ENCODE measurements at places on chromosomes 3 and 15. TPM values are rescaled to one million over a fixed set of nuclear protein-coding genes. Genes with fewer than 3 reads are reported as not detected.
A peak's percentile ranks its signal among the peaks of the same experiment; 100 is the strongest.

DNA sequence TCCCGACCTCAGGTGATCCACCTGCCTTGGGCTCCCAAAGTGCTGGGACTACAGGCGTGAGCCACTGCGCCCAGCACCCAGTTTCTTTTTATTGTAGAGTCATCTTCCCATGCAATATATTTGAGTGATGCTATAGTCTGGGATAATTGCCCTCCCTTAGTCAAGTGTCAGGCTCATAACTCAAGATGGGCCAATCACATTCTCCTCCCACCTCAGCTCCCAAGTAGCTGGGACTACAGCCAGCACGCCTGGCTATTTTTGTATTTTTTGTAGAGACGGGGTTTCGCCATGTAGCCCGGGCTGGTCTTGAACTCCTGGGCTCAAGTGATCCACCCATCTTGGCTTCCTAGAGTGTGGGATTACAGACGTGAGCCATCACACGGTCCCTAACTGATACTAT lies 15.2 kb upstream of the PTPN9 start:
- no peak for DNase-seq

- no peak for DNase-seq
Observed at GRCh38 chr15:91422797-91423196, 322.7 kb downstream of the SV2B start.

Gene B3GNT5
- 1.8 TPM for total RNA-seq

DNA sequence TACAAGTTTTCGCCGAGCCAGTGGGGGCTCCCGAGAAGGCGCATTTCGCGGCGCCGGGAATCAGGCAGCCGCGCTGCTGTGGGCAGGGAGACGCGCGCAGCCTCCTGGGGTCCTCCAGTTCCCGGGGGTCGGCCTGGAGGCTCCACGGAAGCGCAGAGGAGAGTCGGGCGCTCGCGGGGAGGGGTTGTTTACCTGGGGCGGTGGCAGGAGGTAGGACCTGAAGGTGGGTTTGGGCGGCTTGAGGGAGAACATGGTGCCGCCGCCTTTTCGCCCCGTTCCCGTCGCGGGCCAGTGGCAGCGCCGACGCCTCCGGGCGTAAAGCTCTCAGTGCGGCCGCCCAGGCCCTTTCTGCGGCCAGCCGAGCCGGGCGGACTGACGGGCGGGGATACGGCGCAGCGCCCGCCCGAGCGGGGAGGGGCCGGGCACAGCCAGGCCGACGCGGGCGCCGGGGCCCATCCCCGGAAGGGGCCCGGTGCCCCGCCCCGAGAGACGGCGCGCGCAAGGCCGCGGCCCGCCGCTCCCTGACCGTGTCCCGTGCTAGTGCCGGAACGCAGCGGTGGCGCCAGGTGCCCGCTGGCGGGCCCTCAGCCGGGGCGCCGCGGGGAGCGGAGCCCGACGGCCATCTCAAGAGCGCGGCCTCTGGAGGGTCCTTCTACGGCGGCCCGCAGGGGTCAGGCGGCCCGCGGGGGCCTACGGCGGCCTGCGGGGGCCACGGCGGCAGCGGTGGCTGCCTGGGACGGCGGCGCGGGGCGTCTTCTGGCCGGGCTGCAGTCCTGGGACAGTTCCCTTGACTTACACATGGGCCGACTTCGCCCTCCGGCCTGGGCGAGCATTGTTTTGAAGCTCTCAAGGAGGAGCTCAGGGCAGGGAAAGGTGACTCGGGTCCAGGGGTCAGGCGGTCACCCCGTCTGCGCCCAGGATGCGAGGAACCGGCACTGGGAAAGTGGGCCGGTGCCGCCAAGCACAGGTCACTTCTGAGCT lies at the start of gene MTMR10:
MTMR10 (minus strand) TSS at position 374 of the 981 bp plus-strand sequence; CDS start at position 252, 122 bp downstream.
- peak; percentile 80 for DNase-seq

Gene SERINC4
- not detected for total RNA-seq

GRCh38 chr3:110101361-110101760 lies 764.0 kb upstream of the DPPA4 start:
- DNase-seq, result no peak

DNA sequence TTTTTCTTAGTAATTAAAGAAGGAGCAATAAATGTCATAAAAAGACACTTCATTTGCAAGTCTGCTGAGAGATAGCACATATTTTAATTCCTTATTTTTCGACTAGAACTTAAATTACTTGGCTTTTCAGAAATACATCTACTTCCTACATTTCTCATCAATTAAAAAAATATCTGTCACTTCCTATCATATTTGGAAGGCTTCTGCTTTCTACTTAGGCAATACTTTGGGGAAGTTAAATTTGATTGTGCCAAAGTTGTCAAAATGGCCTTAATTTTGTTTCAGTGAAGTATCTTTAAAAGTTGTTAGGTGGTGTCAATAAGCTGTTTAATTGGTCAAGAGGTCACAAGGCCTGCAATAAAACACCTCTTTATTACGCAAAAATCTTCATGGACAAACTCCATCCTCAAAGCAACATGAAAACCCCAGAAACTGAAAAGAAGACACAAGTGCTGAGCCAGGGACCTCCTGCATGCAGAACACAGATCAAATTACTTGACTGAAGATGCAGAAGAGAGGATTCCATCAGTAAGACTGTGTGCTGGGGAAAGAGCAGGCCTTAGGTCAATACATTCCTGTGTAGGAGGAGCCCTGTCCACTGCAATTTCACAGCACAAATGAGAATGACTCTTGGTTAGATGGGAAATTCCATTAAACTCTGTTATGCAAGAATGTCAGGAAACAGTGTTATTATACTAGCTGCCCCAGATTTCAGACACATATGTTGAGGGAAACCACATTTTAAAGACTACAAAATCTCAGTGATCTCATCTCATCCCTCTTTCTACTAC lies 48.0 kb upstream of the FSTL1 start:
- no peak for DNase-seq

GRCh38 chr3:16936676-16937230 lies 52.0 kb downstream of the PLCL2 start:
- DNase-seq, result no peak

Gene SRPRB
- total RNA-seq, result 34.7 TPM

GRCh38 chr3:71930056-71930991 lies 145.4 kb upstream of the PROK2 start:
- DNase-seq, result no peak

GRCh38 chr15:65762914-65763787 lies 28.9 kb downstream of the DENND4A start:
- no peak for DNase-seq

Gene ZFYVE19
- 41.2 TPM for total RNA-seq

Gene IMP3
- total RNA-seq, result 45.2 TPM

DNA sequence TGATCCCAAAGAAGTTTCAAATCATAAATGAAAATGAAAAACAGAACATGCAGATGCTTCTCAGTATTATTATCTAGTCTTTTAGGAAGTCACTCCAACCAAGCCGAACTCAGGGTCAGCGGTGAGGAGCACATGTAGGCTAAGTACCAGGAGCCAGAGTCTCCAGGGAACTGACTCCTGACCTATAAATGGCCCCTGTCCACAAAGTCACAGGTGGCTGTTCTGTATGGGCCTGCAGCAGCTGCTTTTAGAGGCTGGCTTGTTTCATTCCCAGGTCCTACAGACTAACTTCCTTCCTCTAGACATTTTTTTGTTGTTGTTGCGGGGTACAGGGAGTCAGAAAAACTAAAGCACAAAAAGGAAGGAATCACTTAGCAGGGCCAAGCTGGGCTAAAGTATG lies 54.6 kb downstream of the DAPK2 start:
- DNase-seq, result no peak

DNA sequence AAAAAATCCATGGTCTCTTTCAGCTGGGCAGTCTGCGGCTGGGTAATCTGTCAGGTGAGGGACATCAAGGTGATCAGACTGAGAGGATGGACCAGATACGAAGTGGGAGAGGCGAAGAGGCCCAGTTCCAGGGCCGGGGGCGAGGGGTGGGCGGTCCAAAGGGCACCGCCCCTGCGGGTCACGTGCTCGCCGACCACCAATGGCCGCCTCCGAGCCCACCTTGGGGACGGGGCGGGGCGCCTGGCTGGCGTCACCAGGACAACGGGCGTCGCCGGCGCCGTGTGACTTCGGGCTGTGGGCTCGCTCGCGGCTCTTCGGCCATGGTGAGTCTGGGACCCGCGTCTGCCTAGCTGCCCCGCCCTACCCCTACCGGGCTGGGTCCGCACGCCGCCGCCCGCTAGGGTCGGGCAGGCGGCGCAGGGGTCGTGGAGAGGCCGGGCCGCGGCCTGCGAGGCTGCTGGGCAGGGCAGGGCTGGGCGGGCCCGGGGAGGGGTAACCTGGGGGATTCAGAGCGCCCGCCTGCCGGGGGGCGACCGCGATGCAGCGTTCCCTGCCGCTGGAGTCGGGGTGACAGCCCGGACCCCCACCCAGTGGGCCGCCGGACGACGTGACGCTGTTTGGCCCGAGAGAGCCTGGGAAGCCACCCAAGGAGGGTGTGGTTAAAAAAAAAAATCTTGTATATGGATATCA lies at the start of gene FBXL2:
FBXL2 (plus strand) TSS at position 250 of the 690 bp plus-strand sequence; CDS start at position 321, 71 bp downstream.
- peak; percentile 60 for DNase-seq

Gene SERP1
- 254 TPM for total RNA-seq

Gene CCDC39
- total RNA-seq, result under 0.01 TPM

GRCh38 chr3:69766638-69767037 lies 27.4 kb downstream of the MITF start:
- DNase-seq, result no peak

Gene DUOXA1
- not detected for total RNA-seq

Gene APOD
- 0.33 TPM for total RNA-seq

- no peak for DNase-seq
Observed at GRCh38 chr3:153619268-153619667, 457.2 kb downstream of the RAP2B start.

DNA sequence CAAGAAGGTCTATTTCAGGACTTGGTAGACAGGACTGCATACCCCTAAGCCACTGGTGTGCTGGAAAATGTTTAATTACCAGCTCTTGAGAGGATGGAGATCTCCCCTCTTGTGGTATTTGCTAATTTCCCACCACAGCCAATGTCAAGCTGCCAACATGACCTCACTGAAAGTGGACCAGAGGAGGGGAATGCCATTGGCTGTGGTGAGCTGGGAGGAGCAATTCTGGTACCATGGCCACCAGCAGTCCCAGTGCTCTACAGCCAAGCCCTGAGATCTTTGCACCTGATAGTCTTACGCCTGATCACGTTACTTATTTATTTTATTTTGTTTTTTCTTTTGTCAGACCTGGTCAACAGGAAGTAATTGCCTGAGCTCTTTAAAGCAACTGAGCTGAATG lies 82.5 kb upstream of the BCL6 start:
- DNase-seq, result no peak

DNA sequence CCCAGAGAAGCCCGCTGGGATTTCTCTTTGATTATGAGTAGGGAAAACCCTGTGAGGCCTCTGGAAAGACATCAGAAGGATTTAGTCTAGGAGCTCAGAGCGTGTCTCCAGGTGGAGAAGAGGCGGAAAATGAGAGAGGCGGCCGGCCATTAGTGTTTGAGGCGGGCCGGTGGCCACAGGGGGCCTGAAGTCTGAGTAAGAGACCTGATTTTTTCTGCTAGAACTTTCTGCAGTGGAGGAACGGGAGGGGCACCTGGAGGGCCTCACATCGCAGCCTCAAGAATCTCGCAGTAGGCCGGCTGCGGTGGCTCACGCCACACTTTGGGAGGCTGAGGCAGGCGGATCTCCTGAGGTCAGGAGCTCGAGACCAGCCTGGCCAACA lies 28.5 kb downstream of the KLHDC8B start:
- no peak for DNase-seq

- DNase-seq, result no peak
Observed at GRCh38 chr3:37054370-37054769, 61.1 kb downstream of the MLH1 start.

DNA sequence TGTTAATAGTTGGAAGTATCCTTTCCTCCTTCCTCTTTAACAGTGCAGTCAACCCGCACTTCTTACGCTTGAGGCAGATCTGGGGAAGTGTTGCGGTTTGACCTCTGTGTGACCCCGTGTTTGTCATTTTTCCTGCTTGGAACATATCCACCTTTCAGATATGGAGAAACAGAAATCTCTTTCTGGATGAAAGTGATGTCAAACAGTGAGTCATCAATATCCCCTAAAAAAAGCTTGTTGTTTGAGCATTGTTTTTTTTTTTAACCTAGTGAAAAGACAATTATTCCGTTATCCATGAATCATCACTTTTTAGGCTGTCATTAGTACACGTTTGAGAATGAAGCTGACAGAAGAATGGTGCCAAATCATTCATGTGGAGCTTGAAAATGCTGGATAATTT lies 293.7 kb downstream of the ARPP21 start:
- no peak for DNase-seq

DNA sequence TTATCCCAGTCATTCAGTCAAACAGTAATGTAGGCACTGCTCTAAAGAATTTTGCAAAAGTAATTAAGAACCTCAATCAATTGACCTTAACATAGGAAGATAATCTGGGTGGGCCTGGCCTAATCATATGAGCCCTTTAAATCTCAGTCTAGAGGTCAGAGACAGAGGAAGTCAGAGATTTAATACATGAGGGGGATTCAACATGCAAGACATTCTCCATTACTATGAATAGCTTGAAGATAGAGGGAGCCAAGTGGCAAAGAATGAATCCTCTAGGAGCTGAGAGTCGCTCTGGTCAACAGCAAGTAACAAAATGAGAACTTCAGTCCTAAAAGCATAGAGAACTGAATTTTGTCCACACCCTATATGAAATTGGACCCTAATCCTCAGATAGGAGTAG lies 39.0 kb upstream of the MBNL1 start:
- no peak for DNase-seq

GRCh38 chr3:81463781-81464180 lies 297.7 kb downstream of the GBE1 start:
- no peak for DNase-seq

Gene MEF2A
- 45.9 TPM for total RNA-seq

- no peak for DNase-seq
Observed at GRCh38 chr3:172751175-172751704, 714 bp downstream of the ECT2 start.

GRCh38 chr15:36109943-36110658 lies 469.3 kb upstream of the CDIN1 start:
- DNase-seq, result no peak

Gene SLC38A3
- total RNA-seq, result 166 TPM

Gene CILP
- total RNA-seq, result 2.6 TPM

DNA sequence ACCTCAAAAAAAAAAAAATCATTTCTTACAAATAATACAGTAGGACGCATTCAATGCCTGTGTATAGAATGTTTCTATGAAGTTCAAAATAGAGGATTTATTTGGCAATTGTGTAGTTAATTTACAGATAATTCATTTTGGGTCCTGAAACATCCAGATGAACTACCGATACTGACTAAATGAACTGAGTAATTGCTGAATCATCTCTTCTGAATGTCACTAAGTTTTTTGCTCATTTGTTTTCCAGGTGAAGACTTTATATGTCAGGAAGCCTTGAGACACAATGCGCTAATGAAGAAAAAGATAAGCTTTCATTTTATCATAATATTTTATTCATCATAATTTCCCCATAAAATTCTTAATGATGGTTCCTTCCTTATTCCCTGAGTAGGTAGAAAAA lies 39.7 kb downstream of the PCOLCE2 start:
- DNase-seq, result no peak

GRCh38 chr15:65102912-65103311 lies 12.1 kb downstream of the UBAP1L start:
- no peak for DNase-seq

DNA sequence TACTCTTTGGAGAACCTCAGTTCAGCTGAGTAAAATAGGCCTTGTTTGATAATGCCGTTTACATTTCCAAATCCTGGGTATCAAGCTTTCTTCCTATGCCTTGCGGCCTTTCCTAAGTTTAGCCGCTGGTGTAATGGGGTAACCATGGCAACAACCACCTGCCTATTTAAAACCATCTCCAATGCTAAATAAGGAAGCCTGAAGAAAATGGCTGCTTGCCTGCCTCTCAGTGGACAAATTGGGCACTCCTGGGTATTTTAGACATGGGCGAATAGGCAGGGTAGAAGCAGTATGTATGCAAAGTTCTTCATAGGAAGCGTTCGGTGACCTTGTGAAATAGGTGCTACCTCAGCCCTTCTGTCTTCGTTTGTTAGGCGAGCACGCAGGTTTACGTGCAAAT lies 122.7 kb downstream of the DGKG start:
- no peak for DNase-seq
